ENCODE measurements at places on chromosomes 4 and X.
A peak's percentile ranks its signal among the peaks of the same experiment; 100 is the strongest.

DNA sequence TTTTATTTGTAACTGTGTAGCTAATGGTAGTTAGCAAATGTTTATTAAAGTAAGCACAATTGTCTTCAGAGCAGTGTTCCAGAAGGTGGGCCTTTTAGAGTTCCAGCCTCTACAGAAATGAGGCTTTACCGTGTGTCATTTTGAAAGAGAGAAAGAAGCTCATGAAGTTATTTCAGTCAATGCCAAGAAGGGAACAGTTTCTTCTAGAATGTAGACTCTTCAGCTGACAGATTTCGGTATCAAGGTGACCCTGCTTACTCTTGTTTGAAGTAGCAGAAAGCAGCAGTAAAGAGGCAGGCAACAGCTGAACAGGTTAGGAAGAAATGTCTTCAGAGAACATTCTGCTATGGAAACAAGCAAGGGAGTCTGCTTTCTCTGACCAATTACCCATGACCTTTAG lies 93.6 kb downstream of the TASL start:
- no peak overlapping the region for H3K27ac ChIP-seq
- no peak overlapping the region for H3K4me3 ChIP-seq
- DNase-seq = no peak
- H3K27me3 ChIP-seq = no peaks in the 10 kb centered on the region
- peaks cover 3% of the 10 kb centered on the region for H3K4me1 ChIP-seq

- peaks cover 27% of the 10 kb centered on the region for H3K4me1 ChIP-seq
- no peak for DNase-seq
- H3K36me3 ChIP-seq = no peaks in the 10 kb centered on the region
- H3K27me3 ChIP-seq = no peaks in the 10 kb centered on the region
Observed at GRCh38 chr4:152308951-152309350, 226.9 kb downstream of the FBXW7 start.

DNA sequence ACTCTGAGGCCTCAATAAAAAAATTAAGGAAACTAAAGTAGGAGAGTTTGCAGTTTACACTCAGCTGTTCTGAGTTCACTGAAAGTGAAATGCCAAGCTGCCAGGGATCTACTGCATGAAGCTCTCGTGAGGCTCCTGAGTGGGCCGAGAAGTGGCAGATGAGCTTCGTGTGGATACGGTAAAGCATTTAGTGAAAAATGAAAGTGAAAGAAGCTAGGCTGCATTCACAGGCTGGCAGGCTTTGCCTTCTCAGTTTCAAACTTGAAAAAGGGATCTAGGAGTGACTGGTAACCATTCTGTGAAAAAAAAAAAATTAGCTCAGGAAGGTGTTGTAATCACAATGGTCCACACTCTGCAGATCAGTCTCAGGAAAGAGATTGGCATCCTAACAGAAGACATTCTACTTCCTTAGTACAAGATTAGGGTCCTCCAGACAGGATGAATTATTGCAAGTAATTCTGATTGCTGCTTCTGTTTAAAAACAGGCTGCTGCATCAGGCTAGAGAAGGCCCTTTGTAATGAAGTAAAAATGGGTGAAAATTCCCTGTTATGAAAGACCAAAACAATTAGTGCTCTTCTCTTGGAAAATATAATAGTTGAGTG lies 679.9 kb downstream of the RPA4 start:
- H3K27ac ChIP-seq = peak overlapping the region; percentile 27
- H3K36me3 ChIP-seq = no peaks in the 10 kb centered on the region
- H3K27me3 ChIP-seq = no peaks in the 10 kb centered on the region
- H3K4me3 ChIP-seq = no peak overlapping the region
- no peak for DNase-seq

DNA sequence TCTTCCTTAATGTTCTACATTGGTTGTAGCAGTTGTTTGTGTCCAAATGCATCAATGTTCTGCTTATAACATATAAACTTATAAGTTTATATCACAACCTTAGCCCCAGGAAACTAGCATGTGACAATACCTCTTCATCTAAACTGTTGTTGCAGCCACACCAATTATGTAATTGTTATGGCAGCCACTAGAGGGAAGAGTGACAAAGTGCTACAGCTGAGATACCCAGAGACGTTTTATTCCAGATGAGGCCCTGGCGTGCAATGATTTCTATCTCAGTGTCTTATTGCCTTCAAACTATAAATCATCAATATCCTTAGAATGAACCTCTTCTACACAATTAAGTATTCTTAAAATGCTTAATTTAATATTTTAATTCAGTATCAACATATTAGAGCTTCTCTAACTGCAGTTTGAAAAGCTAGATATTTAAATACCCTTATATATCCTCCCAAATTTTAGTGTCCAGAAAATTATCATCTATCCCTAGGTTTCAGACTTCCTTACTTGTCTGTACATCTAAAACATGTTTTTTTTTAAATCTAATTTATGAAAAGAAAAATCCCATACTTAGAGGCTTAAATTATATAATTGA lies 171.6 kb downstream of the PCDH10 start:
- H3K36me3 ChIP-seq = no peaks in the 10 kb centered on the region

DNA sequence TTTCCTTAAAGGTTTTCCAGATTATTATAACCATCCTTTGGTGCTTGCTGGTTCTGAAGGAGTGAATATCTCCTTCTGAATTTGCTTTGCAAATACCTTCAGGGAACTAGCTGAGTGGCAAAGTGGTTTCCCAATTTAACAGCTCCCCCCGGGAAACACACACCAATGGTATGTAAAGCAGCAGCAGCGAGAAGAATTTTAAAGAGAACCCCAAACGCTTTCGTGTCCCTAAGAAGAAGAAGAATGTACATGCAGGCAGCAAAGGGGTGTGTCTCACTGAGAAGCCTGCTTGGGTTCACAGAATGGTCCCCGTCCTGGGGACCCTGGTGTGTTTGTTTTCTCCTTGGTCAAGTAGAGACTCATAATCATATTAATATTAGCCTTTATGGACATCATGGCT lies 4.2 kb upstream of the AKAP17A start:
- DNase-seq = no peak
- no peak overlapping the region for H3K4me3 ChIP-seq
- no peaks in the 10 kb centered on the region for H3K36me3 ChIP-seq
- H3K27me3 ChIP-seq = no peaks in the 10 kb centered on the region
- peaks cover 9% of the 10 kb centered on the region for H3K4me1 ChIP-seq

DNA sequence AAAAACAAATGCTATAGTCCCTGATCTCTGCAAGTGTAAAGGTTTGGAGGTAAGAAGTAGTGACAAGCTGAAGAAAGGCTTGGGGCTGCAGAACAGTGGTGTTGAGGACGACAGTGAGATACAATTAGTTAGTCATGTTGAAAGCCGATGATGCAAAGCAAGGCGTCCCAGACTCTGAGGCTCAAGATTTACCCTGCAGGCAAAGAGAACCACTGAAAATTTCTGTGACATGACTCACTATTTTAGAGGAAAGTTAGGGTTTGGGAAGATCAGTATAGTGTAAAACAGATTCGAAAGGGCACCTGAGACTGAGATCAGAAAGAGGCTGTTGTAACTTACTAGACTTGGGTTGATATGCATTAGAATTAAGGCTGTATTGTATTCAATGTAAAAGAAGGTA lies 281.3 kb upstream of the FTHL17 start:
- no peak overlapping the region for H3K27ac ChIP-seq
- no peak overlapping the region for H3K4me3 ChIP-seq
- H3K27me3 ChIP-seq = no peaks in the 10 kb centered on the region
- H3K36me3 ChIP-seq = no peaks in the 10 kb centered on the region

DNA sequence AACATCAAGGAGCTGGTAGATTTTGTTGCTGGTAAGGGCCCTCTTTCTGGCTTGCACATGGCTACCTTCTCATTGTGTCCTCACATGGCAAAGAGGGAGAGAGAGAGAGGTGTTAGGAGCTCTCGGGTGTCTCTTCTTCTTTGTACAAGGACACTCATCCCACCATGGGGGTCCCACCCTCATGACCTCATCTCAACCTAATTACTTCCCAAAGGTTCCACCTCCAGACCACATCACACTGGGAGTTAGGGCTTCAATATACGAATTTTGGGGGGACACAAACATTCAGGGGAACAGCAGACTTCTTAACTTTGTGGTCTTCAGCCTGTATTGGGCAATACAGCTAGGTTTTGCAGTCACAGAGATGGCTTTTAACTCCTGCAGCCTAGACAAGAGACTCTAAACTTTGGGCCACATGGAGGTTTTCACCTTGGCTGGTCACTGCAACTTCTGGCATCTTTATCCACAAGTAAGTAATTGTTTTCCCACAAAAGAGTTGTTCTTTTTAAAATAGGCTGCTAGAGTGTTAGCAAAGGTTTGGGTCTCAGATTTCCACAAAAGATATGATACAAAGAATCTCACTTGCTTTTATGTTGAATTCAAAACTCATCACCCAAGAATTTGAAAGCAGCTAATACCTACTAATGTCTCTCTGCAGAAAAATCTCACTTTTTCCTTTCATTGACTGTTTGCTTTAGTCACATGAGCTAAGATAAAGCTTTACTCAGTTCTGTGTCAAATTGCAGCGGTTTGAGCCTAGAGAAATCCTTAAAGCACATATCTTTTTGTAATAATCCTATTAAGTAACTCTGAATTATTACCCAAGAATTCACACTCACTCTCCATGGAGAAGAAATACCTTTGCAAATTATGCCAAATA lies 39.6 kb upstream of the BBS12 start:
- H3K4me1 ChIP-seq = peaks cover 20% of the 10 kb centered on the region
- no peak overlapping the region for H3K4me3 ChIP-seq
- peaks cover 8% of the 10 kb centered on the region for H3K27me3 ChIP-seq
- no peak overlapping the region for H3K27ac ChIP-seq
- H3K36me3 ChIP-seq = no peaks in the 10 kb centered on the region
- no peak for DNase-seq

GRCh38 chr4:122403861-122404260 lies 25.1 kb downstream of the ADAD1 start:
- no peaks in the 10 kb centered on the region for H3K27me3 ChIP-seq
- DNase-seq = no peak
- no peaks in the 10 kb centered on the region for H3K36me3 ChIP-seq

GRCh38 chr4:112312610-112313239 lies 15.6 kb downstream of the ALPK1 start:
- peaks cover 5% of the 10 kb centered on the region for H3K36me3 ChIP-seq
- H3K27me3 ChIP-seq = peaks cover 5% of the 10 kb centered on the region
- DNase-seq = no peak
- H3K4me3 ChIP-seq = no peak overlapping the region
- H3K27ac ChIP-seq = no peak overlapping the region
